ENCODE measurements at places on chromosomes 13 and 19.

- no peak for DNase-seq
Observed at GRCh38 chr19:17762505-17763229, 11.4 kb downstream of the FCHO1 start.

DNA sequence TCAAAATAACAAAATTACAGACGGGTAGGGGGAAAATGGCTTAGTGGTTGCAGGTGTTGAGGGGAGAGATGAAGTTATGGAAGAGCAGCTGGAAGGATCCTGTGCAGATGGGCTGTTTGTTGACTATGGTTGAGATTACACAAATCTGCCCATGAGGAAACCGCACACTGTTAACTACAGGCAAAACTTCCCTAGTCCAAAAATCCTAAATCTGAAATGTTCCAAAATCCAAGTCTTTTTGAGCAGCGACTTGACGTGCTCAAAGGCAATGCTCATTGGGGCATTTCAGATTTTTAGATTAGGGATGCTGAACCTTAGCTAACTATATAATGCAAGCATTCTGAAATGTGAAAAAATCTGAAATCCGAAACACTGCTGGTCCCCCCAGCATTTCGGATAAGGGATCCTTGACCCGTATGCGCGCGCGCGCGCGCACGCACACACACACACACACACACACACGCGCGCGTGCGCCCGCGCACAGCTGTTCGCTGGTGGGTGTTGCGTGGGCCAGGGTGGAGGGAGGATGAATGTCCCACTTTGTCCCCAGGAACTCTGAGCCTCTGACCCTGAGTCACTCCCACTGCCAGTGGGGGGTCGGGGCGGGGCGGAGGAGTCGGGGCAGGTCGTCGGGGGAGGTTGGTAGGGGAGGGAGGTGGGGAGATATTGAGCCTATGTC is 6.8 kb downstream of the F2RL3 start:
- DNase-seq = no peak

DNA sequence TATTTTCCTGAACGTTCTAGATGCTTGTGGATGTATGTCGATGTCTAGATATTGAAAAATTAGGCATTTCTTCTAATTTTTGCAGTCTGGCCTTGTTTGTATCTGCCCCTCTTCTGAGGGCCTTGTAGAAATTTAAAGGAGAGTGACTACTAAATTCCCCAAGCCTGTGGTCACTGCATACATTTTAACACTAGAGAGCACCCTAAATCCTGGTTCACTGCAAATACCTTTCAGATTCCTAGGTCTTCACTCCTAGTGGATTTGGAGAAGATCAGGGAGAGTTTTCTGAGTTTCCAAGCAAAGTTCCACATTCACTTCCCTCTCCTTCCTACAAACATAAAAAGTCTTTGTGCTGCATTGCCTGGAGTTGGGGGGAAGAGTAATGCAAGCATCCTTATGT is 1272.5 kb downstream of the OLFM4 start:
- DNase-seq = no peak

GRCh38 chr13:97573011-97573410 is 139.0 kb downstream of the RAP2A start:
- DNase-seq = no peak

DNA sequence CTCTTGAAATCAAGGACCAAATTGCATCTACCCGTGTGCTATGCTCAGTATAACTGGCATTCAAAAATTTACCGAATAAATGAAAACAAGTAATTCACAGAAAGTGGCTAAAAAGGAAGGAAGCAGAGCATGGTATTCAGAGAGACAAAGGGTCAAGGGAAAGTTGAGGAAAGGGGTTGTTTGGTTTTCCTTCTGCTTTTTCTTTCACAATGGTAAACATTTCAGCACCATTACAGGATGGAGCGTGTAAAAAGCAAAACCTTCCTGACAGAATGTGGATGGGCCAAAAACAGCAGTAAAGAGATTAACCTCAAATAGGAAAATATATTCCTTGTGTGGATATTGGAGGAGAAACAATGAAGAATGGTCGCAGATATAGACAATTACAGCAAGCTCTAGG is 14.8 kb downstream of the DIAPH3 start:
- DNase-seq = no peak

- DNase-seq = no peak
Observed at GRCh38 chr19:6577476-6578125, 13.3 kb downstream of the CD70 start.

DNA sequence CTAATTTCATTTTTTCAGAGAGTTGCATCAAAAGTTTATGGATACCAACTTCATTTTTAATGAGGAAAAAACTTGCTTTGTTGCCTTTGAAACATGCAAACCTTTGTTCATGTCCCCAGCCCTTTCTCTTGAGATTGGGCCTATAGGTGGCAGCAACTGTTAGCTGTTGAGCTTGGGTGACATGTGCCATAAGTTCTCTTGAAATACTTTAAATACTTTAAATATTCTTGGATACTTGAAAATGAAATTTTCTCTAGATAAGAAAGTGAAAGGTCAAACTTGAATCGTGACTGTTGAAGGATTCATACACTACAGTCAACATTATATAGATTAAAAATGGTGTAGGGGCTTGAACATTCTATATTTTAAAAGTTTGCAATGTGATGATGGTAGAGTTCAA is 294.9 kb downstream of the NDFIP2 start:
- no peak for DNase-seq

- DNase-seq = no peak
Observed at GRCh38 chr19:483332-484072, 12.8 kb upstream of the MADCAM1 start.

DNA sequence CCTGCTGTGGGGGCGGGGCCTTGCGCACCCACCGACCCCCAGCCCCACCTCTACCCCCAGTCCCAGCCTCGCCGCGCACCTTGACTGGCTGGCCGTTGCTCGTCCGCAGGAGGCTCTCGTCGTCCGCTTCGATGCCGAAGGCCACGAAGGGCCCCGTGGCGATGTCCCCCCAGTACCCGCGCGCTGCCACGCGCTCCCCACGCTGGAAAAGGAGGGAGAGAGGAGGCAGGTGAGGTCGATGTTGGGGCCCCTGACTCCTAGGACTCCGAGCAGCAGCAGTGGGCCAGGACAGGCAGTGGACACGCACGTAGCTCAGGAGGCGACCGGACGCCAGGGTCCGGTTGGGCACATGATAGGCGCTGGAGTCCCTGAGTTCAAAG is 3.4 kb upstream of the TNNI3 start:
- no peak for DNase-seq

DNA sequence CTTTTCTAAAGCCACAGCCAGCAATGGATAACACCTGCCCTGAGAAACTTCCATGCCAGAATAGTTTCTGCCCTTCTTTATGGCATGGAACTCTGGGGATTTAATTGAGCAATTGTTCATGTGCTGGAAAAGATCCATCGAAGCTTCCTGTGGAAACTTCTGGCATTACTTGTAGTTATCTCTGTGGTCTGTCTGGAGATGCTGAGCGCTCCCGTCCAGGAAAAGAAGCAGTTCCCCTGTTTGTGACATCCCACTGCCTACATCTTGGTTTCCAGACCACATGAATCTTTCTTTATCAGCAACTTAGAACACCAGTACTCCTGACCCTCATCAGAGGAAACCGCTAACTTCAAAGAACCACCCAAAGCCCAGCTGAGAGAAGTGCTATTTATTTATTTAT is 24.6 kb downstream of the FLT1 start:
- no peak for DNase-seq

DNA sequence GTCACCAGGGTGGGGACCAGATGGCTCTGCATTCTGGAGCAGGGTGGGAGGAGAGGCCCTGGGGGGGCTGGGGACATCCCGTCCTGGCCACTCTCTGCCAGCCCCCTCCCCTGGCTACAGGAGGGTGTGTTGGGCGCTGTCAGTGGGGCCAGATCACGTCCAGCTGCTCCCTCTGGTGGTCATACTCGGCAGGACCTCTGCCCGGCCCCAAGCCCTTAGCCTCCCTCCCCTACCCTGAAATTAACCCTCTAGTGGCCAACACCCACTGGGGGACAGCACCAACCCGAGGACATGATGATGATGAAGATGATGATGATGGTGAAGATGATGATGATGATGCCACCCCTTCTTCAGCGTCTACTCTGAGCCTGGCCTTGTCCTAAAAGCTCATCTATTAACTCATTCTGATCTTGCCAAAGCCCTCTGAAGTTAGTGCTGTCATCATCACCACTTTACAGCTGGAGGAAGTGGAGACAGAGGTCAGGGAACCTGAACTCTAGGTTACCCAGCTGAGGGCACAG is 590 bp upstream of the LGI4 start:
- DNase-seq = peak; percentile 89

GRCh38 chr13:18996627-18997051 is 185.0 kb downstream of the TUBA3C start:
- no peak for DNase-seq

DNA sequence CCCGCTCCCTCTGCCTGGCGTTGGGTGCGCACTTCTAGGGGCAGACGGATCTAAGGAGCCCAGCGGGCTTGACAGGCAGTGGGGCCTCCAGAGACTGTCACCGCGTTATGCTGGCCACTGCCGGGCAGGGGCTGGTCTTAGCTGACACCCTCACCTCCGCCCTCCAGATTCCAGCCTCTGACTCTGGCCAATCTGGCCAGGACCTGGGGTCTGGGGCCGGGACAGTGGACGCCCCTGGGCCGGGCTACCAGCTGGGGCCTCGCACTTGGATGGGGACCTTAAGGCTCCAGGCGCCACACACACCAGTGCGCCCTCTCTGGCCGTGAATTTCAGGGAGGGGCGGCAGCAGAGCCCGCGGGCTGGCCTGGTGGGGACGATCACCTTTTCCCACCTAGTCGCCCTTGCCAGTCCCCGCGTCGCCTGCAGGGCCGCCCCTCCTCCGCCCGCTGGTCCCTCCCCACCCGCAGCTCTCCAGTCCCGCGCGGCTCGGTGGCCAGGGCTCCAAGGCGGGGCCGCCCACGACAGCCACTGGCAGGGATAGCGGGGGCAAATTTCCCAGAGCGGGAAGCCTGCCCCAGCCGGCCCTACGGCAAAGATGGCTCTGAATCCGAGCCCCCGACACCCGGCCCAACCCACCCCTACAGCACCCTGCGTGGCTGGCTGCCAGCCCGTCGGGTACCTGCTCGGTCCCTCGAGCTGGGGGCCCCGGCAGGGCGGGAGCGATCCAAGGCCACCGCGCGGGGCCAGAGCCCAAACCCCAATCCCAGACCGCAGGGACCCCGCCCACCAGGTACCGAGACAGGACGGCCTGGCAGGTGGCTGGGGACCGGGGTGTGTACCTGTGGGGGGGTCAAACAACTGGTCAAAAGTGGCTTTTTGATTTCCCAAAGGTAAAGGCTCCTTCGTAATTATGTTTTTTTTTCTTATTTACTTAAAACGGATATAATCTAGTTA is 6.1 kb upstream of the ZNF98 start:
- no peak for DNase-seq

DNA sequence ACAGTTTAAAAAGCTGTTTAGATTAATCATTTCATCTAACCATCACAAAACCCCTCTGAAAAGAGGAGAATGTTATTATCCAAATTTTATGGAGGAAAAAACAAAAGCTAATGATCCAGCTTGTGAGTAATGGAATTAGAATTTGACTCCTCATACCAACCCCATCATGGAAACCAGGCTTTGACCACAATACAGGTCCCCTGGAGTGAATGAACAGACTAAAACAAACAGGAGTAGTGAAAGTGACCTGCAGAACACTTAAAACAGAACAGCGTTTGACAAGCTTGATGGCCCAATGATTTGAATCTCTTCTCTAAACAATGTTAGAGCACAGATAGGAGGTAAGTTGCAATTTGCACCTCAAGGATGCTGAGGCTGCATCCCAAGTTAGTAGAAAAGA is 230.0 kb downstream of the DCT start:
- DNase-seq = no peak

DNA sequence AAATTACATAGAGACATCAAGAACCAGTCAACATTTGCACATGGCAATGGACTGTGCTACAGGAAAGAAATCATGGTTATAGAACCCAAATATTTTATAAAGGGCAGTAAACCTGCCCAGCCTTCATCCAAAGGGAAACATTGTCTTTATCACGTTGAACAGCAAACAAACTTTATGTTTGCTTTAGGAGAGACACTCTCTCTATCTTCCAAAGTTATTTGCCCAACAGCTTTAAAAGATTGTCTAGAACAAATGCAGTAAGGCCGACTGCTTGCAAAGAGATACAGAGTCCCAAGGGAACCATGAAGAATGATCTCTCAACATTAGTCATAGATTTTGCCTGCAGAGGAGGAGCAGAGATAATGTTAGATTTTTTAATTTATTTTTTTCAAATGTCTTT is 1323.5 kb upstream of the SLC10A2 start:
- DNase-seq = no peak

- no peak for DNase-seq
Observed at GRCh38 chr13:113628291-113629270, 29.4 kb downstream of the ATP4B start.

GRCh38 chr19:41352609-41353465 is 885 bp downstream of the TGFB1 start:
- DNase-seq = peak; percentile 87

GRCh38 chr13:89455741-89456140 is 1784.6 kb downstream of the SLITRK5 start:
- no peak for DNase-seq

DNA sequence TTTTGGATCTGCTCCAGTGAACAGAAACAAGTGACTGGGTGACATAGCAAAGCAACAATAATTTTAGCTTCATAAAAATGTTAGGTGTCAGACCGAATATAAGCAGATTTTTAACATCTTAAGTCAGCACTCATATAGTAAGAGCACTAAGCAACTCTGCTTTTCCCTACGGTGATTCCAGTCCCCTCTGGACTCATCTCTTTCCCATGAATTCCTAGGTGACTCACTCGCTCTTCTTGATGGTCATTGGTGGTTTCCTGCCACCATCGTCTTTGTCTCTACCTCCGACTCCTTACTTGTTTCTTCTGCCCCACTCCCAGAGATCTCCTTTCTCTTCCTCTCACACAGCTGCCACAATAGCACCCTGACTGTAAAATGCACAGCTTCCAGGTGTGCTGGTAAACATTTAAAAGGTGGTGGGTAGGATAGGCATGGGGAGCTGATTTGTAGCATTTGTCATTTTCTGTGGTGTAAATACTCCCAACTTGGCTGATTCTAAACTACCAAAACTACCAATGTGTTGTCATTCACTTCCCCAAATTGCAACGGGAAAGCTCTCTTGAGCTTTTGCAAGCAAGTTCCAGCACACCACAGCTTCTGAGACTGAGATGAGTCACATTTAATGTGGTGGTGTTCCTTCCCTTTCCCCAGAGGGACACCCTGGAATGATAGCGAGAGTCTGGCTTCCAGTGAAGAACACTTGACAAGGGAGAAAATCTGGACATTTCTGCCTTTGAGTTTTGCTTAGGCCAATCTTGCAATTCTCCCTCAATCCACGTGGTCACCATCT is 42.8 kb upstream of the CLDN10 start:
- no peak for DNase-seq

- DNase-seq = no peak
Observed at GRCh38 chr13:39197647-39198007, 159.4 kb downstream of the NHLRC3 start.

- peak; percentile 42 for DNase-seq
Observed at GRCh38 chr13:76829572-76830327, 56.5 kb downstream of the KCTD12 start.

- DNase-seq = peak; percentile 68
Observed at GRCh38 chr19:46404055-46404752, 9.2 kb downstream of the CCDC8 start.

All from mucosa of descending colon (tissue), 3 donors.